A673 (cell line): ENCODE measurements at places on chromosomes 6 and 20.

- no peak for DNase-seq
Measured at GRCh38 chr6:142929751-142930358, 15.1 kb downstream of the HIVEP2 start.

- no peak for DNase-seq
Measured at GRCh38 chr6:154471609-154472362, 38.7 kb downstream of the CNKSR3 start.

- DNase-seq = no peak
Measured at GRCh38 chr6:133456439-133456838, 215.3 kb downstream of the EYA4 start.

DNA sequence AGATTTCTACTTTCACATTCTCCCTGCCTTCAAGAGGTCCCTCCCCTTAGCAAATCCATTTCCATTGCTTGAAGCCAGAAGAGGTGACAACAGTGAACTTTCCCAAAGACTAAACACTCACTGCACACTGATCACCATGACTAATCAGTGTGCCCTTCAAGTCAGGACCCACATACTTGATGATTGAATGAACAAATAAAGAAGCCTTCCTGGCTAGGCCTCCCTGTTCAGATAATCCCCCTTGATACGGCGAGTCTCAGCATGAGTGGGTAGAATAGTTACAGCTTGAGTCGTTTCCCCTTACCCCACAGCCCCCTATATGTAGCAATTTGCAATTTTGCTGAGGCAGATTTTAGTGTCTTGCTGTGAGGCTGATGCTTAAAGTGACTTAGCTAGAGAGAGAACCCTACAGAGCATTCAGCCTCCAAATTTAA is 102.2 kb downstream of the UNC5CL start:
- peak; percentile 85 for DNase-seq

- no peak for DNase-seq
Measured at GRCh38 chr6:64034910-64035655, 399.5 kb downstream of the PHF3 start.

DNA sequence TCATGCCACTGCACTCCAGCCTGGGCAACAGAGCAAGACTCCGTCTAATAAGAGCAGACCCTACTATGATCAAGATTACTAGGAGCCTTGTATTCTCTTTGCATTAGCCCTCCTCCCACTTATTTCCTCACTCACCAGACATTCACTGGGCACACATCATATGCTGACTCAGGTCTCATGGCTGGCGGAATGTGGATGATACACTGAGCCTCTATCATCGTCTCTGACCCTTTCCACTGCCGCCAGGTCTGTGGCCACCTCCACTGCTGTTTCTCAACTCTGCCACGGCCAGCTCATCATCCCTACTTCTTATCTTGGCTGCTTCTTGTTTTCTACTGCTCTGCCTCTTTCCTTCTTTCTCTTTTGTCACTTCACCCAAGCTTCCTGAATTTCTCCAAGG is 161.0 kb downstream of the BACH2 start:
- no peak for DNase-seq

DNA sequence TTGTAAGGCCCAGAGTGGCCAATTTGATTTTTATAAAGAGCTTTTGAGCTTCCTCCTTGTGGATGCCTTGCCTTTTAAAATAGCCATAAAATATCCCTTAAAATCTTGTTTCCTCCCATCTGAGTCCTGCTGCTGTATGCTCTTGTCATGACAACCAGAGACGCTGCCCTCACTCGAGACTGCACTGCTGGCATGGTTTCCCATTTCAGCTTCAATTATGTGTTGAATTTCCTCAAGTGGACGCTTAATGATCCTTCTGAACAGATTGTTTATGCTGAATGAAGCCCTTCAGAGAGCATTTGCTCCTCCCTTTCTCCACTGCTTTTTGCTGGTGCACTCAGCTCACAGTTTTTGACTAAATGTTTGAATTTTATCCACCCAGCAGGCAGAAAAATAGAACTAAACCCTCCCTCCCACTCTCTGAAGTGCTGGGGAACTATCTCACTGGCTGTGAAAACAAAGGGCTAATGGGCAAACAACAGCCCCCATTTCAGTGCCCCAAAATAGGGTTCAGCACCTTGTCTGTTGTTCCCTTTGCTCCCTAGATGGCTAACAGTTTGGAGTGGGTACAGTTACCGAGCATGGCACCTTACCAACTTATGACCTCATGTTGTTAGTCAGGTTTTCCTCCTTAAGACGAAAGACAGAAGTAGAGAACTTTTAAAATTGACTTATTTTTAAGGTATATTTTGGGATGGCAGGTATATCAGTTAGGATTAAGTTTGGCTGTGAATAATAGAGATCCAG is 45.5 kb upstream of the RNF8 start:
- DNase-seq = no peak

DNA sequence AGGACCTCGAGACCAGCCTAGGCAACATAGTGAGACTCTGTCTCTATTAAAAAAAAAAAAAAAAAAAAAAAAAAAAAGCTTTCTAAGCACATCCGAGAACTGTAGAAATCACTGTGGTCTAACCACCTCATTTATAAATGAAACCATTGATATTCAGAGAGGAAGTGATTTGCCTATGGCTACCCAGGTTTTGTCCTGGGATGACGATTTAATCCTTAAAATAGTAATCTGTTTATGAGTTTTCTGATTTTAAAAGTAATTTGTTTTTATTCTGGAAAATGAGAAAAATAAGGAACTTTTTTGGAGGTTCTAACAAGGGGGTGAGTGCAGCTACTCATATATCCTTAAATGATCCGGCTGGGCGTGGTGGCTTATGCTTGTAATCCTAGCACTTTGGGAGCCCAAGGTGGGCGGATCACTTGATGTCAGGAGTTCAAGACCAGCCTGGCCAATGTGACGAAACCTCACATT is 6.5 kb upstream of the BTN3A2 start:
- no peak for DNase-seq

DNA sequence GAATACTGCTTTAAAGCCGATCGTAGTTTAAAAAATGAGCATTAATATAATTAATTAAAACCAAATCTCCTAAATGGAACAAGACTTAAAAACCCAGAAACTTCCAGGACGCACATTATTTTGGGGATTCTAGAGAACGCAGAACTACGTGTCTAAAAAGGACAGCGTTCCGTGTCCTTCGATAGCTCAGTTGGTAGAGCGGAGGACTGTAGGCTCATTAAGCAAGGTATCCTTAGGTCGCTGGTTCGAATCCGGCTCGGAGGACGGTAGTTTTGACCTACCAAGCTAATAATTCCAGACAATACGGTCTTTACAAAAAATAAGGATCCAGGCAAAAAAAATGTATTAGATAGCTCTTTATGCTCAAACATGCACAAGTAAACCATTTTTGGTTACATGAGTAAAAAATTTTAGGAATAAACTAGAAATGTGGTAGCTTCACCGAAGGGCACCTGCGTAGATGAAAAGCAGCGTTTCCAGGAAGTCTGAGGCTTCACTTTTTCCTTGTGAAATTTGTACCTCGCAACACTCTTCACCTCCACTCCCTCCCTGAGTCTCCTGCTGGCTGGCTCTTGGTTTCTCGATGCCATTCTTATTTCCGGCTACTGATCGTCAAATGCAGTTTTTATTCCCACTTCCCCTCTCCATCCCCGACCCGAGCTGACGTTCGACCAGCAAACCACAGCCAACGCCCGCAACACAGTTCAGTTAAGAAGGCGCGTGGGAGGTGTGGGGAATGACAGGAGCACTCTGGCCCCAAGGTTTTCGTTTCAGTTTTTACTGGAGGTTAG is 19.6 kb upstream of the ABT1 start:
- peak; percentile 88 for DNase-seq

- no peak for DNase-seq
Measured at GRCh38 chr6:44063561-44064059, 63.6 kb downstream of the MRPL14 start.
